T-cell (primary cell): ENCODE measurements at places on chromosomes 6 and 20. TPM values are rescaled to one million over a fixed set of nuclear protein-coding genes. Genes with fewer than 3 reads are reported as not detected.
A peak's percentile ranks its signal among the peaks of the same experiment; 100 is the strongest.

DNA sequence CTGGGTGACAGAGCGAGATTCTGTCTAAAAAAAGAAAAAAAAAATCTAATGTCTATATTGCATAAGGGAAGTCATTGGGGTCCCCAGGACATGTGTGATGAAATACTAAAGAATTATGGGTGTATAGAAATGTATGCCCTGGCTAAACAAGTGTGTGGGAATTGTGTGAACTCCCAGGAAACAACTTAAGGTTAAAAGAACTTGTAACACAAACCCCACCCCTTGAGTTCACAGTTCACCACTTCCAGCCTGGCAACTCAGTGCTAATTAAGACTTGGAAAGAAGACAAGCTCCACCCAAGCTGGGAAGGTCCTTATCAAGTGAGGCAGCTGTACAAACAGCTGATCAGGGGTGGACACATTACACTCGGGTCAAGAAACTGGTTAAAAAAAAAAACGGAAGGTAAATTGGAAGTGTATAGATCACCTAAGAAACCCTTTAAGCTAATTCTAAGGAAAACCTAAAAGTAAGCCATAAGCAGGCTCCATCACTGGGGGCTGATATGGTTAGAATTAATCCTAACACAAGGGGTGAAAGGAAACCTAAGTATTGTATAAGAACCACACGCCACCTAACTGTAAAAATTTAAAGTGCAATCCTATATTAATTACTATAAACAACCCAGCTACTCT, 25.2 kb downstream of the HLA-A start:
- no peaks in the 10 kb centered on the region for H3K27me3 ChIP-seq
- H3K36me3 ChIP-seq = peaks cover 5% of the 10 kb centered on the region
- H3K4me1 ChIP-seq = peaks cover 30% of the 10 kb centered on the region
- H3K27ac ChIP-seq = no peak overlapping the region
- no peak for DNase-seq
- no peak overlapping the region for H3K4me3 ChIP-seq

GRCh38 chr20:37303637-37304036, 14.2 kb downstream of the MANBAL start:
- H3K27ac ChIP-seq = no peak overlapping the region
- H3K27me3 ChIP-seq = no peaks in the 10 kb centered on the region
- DNase-seq = no peak
- H3K36me3 ChIP-seq = no peaks in the 10 kb centered on the region
- no peak overlapping the region for H3K4me3 ChIP-seq
- no peaks in the 10 kb centered on the region for H3K4me1 ChIP-seq

- no peaks in the 10 kb centered on the region for H3K36me3 ChIP-seq
- H3K4me1 ChIP-seq = no peaks in the 10 kb centered on the region
- no peak for DNase-seq
- no peak overlapping the region for H3K4me3 ChIP-seq
- no peaks in the 10 kb centered on the region for H3K27me3 ChIP-seq
These were observed 186.1 kb upstream of the SUPT3H start for GRCh38 chr6:45563844-45564243.

- DNase-seq = no peak
- H3K27me3 ChIP-seq = peaks cover 3% of the 10 kb centered on the region
- no peaks in the 10 kb centered on the region for H3K36me3 ChIP-seq
- H3K4me3 ChIP-seq = no peak overlapping the region
- peaks cover 17% of the 10 kb centered on the region for H3K4me1 ChIP-seq
These were observed 63.7 kb downstream of the GPR6 start for GRCh38 chr6:110041830-110042229.

GRCh38 chr6:111522393-111523020, 39.5 kb upstream of the REV3L start:
- H3K27ac ChIP-seq = peak overlapping the region; percentile 22
- DNase-seq = no peak
- peaks cover 4% of the 10 kb centered on the region for H3K4me1 ChIP-seq
- no peaks in the 10 kb centered on the region for H3K27me3 ChIP-seq
- H3K4me3 ChIP-seq = no peak overlapping the region

TMEM244 gene
- total RNA-seq = not detected

HS3ST5 gene
- total RNA-seq = not detected

GRCh38 chr6:167904791-167905190, 78.1 kb downstream of the AFDN start:
- no peak overlapping the region for H3K27ac ChIP-seq
- H3K27me3 ChIP-seq = no peaks in the 10 kb centered on the region
- DNase-seq = no peak
- no peaks in the 10 kb centered on the region for H3K4me1 ChIP-seq
- H3K36me3 ChIP-seq = no peaks in the 10 kb centered on the region

- no peaks in the 10 kb centered on the region for H3K36me3 ChIP-seq
- peaks cover 2% of the 10 kb centered on the region for H3K27me3 ChIP-seq
- H3K4me1 ChIP-seq = no peaks in the 10 kb centered on the region
- DNase-seq = no peak
- H3K4me3 ChIP-seq = no peak overlapping the region
These were observed 37.8 kb upstream of the IGF2R start for GRCh38 chr6:159931112-159931511.

DNA sequence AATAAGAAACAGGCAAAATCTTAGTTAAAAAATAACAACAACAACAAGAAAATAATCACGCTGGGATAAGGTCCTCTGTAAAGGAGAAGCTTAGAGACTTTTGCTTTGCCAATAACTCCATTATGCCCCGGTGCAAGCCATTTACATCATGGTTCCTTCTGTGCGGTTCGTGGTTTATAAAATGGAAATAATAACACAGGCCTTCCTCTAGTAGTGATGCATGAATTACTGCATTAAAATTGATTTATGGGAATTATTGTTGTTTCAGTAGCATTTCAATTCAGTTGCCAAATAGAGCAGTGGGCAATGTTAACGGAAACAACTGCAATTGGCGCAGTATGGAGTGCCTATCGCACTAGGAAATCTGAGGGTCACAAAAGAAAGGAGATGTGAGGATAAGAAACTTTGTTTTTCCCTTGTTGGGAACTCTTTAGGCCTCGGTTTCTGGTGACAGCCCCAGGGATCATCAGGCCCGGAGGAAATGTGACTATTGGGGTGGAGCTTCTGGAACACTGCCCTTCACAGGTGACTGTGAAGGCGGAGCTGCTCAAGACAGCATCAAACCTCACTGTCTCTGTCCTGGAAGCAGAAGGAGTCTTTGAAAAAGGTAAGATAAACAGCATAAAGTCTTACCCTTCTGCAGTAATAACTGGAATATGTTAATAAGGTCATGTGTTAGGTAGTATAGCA, 1.1 kb downstream of the CD109 start:
- no peak for DNase-seq
- H3K36me3 ChIP-seq = no peaks in the 10 kb centered on the region
- no peak overlapping the region for H3K4me3 ChIP-seq
- no peaks in the 10 kb centered on the region for H3K27me3 ChIP-seq
